NCI-H460 (cell line): ENCODE measurements at places on chromosomes 1 and 21. TPM values are rescaled to one million over a fixed set of nuclear protein-coding genes. Genes with fewer than 3 reads are reported as not detected.

DNA sequence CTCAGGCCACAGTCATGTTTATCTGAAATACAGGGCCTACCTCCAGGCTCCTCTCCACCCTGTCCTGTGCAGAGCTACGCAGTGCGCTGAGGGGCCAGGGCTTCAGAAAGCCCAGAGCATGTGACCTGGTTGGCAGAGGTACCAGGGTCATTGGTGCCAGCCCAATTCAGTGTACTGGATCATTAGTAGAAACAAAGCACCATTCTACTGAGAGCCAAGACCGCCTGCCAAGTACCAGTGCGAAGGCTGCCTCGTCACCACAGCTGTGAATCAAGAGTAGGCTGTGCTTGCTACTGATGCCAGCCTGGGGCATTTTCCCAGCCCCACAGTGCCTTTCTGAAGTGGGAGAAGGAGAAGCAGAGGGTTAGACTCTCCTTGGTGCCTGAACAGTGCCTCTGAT lies 59.8 kb downstream of the CAPN9 start:
- no peak for DNase-seq

Gene AGT
- not detected in 2 replicates for total RNA-seq

GRCh38 chr1:18882486-18882885 lies 19.9 kb downstream of the ALDH4A1 start:
- no peak for DNase-seq

DNA sequence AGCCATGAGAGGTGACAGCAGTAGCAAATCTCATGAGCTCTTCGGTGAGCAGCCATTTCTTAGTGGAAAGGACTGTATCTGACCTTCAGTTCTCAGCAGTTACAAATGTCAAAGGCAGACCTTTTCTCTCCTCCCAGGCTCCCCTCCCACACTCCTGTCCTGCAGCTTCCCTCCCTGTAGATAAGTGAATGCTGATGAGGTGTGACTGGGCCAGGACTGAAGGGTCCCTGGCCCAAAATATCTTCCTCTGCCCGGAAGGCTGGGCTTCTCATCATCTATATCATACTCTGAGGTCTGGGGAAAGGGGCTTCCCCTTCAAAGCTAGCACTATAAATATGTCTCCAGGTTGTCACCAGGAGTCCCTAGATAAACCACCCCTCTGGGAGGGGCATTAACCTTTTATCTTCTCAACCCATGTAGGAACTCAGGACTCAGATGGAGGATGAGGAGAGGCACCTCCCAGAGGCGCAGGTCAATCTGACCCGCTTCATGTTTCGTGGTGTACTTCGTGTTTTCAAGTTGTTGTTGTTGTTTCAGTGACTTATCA lies 3.6 kb upstream of the ADAMTSL4 start:
- no peak for DNase-seq

DNA sequence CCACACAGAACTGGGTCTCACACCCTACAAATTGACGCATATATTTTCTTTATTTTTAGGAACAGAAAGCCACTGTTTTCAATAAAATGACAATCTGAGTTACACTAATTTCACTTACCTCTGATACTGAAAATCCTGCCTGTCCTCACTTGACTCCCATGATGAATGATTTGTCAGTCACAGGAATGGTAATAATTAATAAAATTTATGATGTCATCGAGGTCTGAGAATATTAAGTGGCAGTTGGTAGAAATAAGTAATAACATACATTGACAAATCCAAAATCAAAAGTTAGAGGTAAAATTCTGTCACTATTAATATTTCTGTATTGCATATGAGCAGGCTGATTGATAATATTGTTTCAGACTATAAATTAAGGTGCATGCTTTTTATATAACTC lies 418.7 kb upstream of the RGS18 start:
- DNase-seq = no peak

GRCh38 chr1:219534991-219535390 lies 77.9 kb downstream of the ZC3H11B start:
- no peak for DNase-seq

- DNase-seq = no peak
Observed at GRCh38 chr1:78526496-78526895, 35.7 kb downstream of the PTGFR start.

DNA sequence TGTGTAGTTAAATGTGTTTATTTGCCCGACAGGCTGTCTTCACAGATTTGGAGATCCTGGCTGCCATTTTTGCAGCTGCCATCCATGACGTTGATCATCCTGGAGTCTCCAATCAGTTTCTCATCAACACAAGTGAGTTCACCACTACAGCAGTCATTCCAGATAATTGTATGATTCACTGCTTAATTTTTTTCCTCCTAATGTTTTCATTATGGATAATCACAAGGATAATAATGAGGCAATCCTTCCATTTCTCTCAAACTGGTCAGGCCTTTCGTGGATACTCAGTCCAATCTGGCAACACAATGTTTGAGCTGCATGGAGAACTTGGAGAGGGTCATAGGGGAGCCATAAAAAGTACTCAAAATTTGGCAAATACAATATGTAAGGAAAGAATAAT lies 168.3 kb upstream of the SGIP1 start:
- no peak for DNase-seq
